ENCODE measurements at places on chromosomes 3 and 15.

DNA sequence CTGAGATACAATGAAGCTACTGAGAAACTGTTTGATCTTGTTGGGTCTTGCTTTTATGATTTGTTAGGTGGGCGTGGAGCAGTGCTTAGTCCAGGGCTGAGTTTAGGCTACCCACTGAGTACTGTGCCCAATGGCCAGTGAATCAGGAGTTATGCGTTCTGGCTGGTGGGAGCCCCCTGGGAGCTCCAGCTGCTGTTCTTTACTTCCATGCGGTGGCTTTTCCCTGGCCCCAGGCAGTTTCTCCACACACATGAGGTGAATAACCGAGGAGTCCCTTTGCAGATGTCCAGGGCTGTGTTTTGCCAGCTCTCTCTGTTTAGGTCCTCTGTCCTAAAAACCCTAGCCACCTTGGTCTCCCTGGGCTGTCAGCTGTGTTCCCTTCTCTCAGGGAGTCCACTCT is 106.5 kb downstream of the KLF13 start:
- no peak for DNase-seq

DNA sequence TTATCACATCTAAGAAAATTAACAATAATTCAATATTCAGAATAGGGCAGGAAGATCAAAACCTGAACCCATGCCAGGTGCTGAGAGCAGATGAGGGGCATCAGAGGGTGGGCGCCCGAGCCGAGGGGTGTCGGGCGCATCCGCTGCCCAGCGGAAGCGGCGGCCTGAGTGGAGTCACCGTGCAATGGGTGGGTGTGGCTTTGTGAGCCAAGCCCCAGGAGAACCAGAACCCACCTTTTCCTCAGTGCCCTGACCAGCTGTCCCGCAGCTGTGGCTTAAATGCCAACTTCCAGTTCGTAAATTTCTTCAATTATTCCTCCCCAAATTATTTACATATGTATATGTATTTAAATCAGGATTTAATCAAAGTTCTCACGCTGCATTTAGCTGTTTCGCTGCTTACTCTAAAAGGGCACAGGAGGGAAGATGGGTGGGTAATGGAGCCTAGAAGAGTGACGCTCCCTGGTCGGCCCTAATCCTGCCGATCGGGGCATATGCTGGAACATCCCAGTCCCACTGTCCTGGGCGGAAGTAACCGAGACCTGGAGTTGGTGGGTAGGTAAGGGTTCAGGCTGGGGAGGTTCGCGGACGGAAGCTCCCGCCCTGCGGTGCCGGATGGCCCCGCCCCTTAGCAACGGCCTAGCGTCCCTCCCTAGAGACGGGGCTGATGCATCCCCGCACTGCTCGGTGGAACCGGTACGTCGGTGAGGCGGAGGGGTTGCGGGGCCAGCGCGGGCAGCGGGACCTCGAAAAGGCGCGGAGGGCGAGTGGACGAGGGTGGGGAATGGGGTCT is 1.3 kb downstream of the DNAH1 start:
- DNase-seq, result no peak

- DNase-seq, result no peak
These were observed 60.4 kb upstream of the SLITRK3 start for GRCh38 chr3:165256554-165257065.

DNA sequence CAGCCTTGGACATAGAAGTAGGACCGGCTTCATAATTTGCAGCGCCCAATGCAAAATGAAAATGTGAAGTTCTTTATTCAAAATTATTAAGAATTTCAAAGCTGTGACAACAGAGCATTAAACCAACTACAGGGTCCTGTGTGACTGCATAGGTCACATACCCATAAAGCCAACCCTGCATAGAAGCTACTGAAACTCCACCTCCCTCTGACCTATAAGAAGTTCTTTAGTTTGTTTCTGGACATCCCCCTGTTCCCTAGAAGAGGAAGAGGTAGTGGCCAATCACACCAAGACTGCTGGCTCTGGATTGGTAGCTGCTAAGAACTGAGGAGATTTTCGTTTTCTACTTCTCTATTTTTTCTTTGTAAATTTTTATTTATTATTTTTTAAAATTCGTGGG is 9.0 kb upstream of the SELENOT start:
- DNase-seq, result no peak

GRCh38 chr15:73891328-73892315 is 18.3 kb downstream of the TBC1D21 start:
- no peak for DNase-seq

DNA sequence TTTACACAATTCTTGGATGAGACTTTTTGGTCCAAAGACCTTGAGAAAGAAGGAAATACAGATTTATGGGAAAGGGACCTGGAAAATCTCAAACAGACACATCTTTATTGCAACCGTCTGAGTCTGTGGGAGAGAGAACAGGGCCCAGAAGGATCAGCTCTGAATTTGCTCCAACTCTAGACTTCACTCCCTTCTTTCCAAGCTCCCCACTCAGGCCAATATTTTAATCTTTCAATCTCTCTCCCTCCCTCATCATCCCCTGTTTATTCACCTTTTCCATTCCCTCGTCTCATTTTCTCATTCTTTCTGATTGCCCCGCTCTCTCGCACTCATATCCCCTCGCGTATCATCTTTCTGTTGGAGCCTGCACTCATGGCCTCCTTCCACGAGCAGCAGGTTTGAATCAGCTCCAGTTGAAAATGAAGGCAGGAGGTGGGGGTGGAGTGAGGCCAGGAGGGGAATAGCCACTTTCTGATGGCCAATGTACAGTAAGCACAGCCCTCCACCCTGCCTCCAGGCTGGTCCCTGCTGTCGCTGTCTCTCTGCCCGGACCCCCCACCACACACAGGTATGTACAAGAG is 63.6 kb upstream of the BOC start:
- DNase-seq, result no peak

- no peak for DNase-seq
These were observed 752.2 kb upstream of the CFAP20DC start for GRCh38 chr3:59802045-59802444.

- DNase-seq, result no peak
These were observed 377.1 kb downstream of the VPS13C start for GRCh38 chr15:61682891-61683735.

DNA sequence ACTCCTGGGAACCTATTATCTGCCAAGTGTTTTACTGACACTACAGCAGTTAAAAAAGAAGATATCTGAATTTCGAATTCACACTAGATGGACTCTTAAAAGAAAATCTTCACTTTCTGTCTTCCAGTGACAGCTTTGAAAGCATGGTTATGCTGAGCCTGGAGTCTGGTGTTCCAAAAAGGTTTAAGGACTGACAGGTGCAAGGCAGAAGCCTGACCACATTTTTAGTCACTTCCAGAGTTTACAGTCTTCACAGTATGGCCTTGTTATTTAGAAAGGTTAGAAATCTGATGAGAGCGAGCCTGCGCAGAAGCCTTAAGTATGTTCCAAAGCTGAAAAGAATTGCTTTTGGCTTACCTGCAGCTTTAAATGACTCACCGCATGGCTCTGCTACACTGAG is 59.9 kb downstream of the ETV5 start:
- DNase-seq, result no peak

- DNase-seq, result no peak
These were observed 1.7 kb downstream of the ZMAT3 start for GRCh38 chr3:179069762-179070390.

GRCh38 chr15:52098323-52098722 is 14.3 kb downstream of the BCL2L10 start:
- no peak for DNase-seq

GRCh38 chr3:170098753-170099152 is 61.0 kb downstream of the GPR160 start:
- no peak for DNase-seq

GRCh38 chr15:99473981-99474906 is 91.5 kb upstream of the MEF2A start:
- no peak for DNase-seq

- DNase-seq, result no peak
These were observed 38.8 kb downstream of the CPA3 start for GRCh38 chr3:148903941-148904340.
